CD4-positive, alpha-beta T cell treated with Interleukin-6 at 100 ng/mL for 8 hours (primary cell): ENCODE measurements at places on chromosomes 7 and 10.

DNA sequence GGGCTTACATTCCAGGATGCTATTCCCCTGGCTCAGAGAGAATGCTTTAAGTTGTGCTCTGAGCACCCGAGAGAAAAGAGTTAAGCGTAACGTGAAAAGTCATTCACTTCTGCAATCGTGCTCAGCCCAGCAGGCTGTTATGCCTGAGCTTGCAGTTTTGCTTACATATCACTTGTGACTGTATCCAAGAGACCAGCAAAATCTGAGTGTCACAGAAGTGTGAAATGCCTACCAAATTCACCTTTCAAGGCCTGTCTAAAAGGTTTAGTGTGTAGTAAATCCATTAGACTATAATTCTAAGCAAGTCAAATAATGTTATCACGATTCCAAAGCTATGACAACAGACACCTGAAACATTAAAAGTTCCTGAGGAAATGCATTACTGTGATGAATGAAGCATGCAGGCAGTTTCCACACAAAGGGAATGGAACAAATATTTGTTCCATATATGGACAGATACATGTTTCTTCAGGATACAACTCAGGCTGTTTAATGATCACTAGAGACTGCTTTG lies 20.1 kb downstream of the ITGB1 start:
- DNase-seq, result no peak

- DNase-seq, result no peak
Measured at GRCh38 chr7:51325908-51326307, 9.3 kb upstream of the COBL start.

DNA sequence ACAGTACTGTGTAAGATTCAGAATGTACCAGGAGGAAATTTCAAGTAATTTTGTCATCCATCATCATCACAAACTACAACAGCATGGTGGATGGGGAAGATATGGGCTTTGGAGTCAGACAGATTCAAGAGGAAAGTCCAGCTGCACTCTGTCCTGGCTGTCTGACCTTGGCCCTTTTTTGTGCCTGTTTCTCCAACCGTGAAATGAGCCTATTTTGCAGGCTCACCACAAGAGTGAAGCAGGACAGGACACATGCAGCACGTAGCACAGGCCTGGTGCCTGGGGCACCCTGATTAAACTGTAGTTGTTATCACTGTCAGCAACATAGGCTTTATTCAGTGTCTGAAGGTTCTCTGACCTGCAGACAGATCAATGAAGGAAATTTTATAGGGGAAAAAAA lies 37.6 kb downstream of the RHOBTB1 start:
- DNase-seq, result no peak

- DNase-seq, result no peak
Measured at GRCh38 chr10:89627830-89628229, 17.2 kb downstream of the PANK1 start.

- no peak for DNase-seq
Measured at GRCh38 chr10:86071145-86071544, 295.4 kb downstream of the GRID1 start.

DNA sequence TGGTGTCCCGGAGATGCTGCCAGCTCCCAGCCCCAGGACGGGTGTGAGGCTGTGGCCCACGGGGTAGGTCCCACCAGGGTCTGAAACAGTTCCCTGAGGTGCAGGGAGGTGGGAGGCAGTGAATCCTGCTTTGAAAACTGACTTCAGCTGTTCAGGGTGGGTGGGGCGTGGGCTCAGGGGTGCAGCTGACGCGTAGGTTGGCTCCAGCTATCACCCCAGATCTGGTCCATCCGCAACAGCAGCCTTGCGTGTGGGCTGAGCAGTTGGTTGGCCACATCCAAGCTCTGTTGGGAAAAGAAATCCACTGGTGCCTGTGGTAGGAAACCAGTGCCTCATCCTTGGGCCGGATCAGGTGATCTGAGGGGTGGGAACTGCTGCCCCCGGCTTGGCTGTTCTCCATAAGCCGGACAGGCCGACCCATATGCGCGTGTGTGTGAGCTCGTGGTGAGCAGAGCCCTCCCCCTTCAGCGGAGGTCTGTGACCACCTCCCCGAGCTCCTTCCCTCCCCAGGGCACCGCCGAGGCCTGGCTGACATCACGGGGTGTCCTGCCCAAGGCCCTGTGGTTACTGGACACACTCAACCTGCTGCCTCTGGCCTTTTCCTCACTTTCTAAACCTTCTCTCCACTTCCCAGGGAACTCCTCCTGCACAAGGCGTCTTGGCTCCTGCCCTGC lies 15.4 kb upstream of the FAM20C start:
- no peak for DNase-seq

DNA sequence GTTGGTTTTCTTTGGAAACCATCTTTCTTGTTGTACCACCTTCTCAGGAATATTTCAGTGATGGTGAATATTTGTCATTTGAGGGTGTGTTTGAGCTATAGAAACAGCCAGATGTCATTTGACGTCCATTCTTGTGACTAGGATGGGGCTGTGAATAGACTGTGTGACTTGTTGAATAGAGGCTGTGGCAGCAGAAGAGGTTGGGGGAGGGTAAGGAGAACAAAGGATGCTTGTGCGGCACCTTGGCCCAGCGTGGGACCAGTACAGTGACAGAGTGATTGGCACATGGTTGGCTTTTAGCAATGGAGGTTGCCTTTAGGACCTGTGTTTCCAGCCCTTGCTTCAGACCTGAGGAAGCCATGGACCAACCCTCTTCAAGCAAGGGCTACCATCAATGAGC lies 11.3 kb downstream of the DMBT1 start:
- DNase-seq, result no peak

DNA sequence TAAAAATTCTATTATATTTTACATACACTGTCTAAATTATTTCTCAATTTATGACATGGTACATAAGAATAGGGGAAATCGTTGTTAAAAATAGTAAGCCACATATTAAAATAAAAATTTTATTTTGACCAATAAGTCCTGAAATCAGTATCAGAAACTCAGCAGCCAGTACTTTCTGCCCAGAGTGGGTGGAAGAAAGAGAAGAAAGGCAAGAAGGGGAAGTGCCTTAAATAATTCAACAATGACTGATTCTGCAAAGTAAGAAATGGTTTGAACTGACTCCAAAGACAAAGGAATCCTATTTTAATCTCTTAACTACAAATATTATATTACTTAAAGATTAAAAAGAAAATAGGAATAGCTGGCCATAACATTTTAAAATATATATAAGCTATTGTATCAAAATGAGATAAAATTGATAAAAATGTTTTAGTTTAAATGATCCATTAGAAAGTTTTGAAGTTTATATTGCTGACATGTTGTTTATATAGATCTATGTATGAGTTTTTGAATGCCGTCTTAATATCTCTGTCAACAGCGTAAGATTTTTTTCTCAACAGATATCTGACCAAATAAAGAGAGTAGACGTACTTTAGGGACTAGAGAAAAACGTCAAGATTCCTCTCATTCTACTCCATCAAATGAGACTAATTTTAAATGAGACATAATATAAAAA lies 30.2 kb upstream of the NRCAM start:
- DNase-seq, result no peak

DNA sequence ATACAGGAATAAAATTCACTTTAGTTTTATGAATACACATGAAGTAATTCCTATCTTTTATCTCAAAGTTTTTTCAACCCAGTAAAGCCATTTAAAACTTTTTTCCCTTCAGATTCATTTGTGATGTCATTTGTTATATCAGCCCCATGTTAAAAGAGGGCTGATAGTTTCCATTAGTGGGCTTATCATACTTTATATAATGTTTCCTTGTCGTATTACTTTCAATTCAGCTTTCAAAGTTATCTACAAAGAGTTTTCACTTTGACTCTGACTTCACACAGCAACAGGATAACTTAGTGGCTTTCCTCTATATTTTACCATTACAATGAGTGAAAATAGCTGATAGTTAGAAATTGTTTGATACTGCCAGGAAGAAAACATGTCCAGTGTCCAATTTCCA lies 484.8 kb downstream of the SUGCT start:
- DNase-seq, result no peak

GRCh38 chr7:2239242-2239641 lies 2.8 kb downstream of the MRM2 start:
- DNase-seq, result no peak

GRCh38 chr7:12519682-12520009 lies 50.9 kb upstream of the SCIN start:
- DNase-seq, result no peak

- no peak for DNase-seq
Measured at GRCh38 chr7:45267262-45267661, 109.7 kb downstream of the RAMP3 start.

GRCh38 chr7:91263384-91264045 lies 718 bp upstream of the FZD1 start:
- DNase-seq, result no peak

- DNase-seq, result no peak
Measured at GRCh38 chr7:32958046-32959025, 1.1 kb downstream of the FKBP9 start.

GRCh38 chr7:68787566-68787965 lies 810.7 kb upstream of the AUTS2 start:
- no peak for DNase-seq

- DNase-seq, result no peak
Measured at GRCh38 chr7:123958186-123958703, 33.2 kb downstream of the SPAM1 start.

GRCh38 chr7:2863461-2864066 lies 19.5 kb upstream of the GNA12 start:
- peak; percentile 78 for DNase-seq

DNA sequence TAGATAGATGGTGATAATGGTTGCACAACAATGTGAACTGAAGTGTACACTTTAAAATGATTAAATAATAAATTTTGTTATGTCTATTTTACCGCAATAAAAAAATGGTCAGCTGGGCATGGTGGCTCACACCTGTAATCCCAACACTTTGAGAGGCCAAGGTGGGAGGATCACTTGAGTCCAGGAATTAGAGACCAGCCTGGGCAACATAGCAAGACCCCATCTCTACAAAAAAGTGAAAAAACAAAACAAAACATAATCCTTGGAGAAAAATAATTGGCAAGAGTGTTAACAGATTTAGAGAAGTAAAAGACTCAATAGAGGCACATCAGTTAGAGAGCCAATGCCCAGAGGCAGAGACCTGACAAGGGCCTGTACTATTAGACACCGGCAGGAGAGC lies 9.9 kb upstream of the RPEL1 start:
- DNase-seq, result no peak

DNA sequence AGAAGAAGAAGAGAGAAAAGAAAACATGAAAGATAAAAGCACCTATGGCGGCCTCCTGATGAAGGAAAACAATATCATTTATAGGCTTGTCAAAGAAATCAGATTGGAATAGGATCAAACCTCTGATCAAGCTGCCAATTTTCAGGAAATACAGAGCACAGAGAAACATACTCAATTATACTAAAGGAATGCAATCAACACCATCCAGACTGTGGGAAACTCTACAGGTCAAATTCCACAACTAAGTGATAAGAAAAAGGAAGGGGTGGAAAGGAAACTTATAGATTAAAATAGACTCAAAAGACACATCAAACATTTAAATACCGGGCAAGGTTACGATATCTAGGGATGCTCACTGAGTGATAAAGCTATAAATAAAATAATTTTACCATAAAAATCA lies 39.3 kb downstream of the AOAH start:
- DNase-seq, result no peak

GRCh38 chr7:155874411-155874810 lies 62.1 kb upstream of the SHH start:
- no peak for DNase-seq

DNA sequence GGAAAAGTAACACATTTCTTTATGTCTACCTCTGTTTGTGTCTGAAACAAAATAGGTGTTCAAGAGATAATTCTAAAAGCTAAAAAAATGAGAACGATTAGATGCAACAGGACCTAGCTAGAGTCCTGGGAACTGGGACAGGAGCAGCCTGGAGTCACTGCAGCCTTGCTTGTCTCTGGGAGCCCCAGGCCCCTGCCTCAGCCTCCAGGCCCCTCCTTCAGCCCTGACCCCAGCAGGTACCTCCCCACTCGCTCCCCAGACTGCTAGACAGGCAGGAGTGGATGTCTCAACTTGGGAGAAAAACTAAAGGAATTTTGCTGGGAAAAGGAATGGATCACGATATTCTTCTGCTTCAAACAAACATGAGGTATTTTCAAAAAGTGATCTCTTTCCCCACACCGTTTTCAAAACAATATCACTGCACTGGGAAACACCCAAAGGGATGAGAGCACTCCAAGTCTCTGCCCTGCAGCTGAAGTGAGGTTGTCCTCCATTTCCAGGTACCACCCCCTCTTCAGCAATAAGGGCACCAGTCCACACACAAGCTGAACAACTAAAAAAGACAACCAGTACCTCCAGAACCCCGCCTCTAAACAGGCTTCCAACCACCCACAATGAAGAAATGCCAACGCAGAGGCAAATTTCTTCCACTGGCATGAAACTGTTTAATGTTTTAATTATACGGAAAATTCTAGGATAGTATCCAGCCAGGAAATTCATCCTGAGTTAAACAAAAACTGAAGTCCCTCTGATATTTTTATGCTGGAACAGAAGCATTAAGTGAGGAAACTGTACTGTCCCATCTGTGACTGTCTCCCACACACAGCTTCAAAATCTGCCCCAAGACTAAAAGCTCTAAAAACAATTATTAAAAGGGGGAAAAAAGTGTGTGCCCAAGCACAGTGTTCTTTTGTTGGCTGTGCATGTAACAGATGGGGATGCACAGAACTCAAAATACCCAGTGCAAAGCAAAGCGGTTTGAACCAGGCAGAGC lies 47.2 kb downstream of the XPNPEP1 start:
- no peak for DNase-seq

DNA sequence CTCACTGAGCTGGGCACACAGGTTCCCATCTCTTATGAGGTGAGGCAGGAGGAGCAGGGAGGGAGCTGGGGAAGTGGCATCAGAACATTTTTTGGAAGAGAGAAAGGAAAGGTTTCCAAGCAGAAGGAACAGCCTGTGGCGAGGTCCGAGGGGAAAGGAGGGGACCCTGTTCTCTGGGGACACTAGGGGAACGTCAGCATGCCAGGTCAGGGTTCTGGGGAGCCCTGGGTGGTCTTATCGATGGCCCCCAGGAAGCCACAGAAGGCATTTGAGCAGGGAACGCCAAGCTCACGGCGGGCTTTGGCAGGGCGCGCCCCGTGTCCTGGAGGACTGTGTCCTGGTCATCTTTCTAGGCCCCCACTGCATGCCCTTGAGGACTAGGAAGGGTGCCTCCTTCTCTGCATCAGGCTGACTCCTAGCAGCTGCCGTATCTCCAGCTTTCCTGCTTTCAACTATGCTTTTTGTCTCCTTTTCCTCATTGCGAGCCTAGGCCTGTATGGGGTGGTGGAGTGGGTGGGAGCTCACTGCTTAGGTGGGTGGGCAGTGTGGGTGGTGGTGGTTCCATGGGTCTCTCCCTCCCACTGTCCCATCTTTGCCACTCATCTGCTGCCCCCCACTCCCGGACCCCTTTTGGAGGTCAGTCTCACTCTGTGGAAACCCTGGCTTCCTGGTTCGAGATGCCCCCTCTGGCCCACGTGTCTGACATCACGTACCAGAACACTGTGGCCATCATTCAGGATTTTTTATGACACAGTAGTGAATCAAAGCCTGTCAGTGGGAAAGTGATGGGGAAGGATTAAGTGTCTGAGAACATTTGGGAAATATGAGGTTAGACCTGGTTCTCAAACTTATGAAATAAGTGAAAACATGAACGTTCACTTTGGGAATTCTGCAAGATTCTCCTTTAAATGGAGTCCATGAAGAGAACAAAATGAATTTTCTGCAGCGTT lies 89.1 kb downstream of the CUX1 start:
- no peak for DNase-seq

- DNase-seq, result no peak
Measured at GRCh38 chr10:519055-519715, 170.3 kb downstream of the DIP2C start.
